GM12892 (cell line): ENCODE measurements at places on chromosomes 3 and 15.

DNA sequence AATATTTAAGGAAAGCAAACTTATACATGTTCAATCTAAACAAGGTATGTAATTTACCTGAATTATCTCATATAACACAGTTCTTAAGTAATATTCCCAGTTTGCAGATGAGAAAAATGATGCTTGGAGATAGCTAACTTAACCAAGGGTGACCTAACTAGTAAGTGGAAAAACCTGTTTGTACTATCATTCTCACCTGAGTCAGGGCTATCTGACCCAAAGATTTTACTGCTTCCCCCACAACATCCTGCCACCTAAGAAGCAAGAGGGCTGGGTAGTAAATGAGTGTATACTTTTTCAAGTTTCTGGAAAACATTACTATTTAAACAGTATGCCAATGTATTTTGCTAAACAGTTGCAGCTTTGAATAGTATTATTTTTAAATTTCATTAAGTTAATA is 10.6 kb downstream of the TP63 start:
- no peak for DNase-seq

DNA sequence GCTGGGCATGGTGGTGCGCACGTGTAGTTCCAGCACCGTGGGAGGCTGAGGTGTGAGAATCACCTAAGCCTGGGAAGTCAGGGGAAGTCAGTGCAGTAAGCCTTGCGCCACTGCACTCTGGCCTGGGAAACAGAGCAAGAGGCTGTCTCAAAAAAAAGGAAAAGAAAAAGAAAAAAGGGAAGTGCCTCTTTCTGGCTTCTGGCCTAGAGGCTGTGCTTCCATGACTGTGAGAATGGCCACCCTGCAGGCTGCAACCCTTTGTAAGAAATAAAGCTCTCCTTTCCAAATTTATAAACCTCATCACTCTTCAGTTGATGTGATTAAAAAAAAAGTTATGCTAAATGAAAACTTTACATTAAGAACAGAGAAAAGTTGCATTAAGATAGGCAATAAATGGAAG is 774.3 kb downstream of the TUSC7 start:
- no peak for DNase-seq

GRCh38 chr15:39400821-39401550 is 179.9 kb upstream of the THBS1 start:
- no peak for DNase-seq

DNA sequence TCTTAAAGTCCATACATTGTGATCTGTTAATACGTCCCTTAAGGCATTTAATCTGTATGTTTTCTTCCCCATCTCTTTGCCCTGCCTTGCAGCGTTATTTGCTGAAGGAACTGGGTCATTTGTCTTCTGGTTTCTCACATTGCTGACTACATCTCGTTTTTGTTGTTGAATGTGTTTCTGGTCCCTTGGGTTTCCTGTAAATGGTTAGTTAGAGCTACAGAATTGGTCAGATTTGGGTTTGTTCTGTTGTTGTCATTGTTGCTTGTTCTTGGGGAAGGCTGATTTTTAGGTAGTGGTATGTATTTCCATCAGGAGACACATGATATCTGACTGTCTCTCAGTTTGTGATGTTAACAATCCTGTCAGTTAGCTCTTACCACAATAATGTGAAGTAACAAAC is 27.0 kb upstream of the ITPKA start:
- DNase-seq, result no peak

DNA sequence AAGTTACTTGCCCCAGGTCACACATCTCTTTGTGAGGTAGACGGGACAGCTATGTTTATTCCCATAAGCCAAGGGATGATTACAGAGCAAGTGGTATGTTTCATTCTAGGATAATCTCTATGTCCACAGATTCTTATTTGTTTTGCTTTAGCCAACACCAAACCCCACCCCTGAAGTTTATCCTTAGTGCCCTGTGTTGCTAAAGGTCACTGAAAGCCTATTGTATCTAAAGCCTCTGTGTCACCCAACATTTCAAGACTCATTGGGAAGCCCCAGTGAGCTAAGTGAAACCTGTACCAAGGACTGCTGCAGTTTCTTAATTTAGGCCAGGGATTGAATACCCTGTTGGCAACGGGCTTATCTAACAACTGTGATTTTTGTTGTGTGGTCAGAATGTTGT is 135.6 kb downstream of the ADAMTS9 start:
- DNase-seq, result no peak

DNA sequence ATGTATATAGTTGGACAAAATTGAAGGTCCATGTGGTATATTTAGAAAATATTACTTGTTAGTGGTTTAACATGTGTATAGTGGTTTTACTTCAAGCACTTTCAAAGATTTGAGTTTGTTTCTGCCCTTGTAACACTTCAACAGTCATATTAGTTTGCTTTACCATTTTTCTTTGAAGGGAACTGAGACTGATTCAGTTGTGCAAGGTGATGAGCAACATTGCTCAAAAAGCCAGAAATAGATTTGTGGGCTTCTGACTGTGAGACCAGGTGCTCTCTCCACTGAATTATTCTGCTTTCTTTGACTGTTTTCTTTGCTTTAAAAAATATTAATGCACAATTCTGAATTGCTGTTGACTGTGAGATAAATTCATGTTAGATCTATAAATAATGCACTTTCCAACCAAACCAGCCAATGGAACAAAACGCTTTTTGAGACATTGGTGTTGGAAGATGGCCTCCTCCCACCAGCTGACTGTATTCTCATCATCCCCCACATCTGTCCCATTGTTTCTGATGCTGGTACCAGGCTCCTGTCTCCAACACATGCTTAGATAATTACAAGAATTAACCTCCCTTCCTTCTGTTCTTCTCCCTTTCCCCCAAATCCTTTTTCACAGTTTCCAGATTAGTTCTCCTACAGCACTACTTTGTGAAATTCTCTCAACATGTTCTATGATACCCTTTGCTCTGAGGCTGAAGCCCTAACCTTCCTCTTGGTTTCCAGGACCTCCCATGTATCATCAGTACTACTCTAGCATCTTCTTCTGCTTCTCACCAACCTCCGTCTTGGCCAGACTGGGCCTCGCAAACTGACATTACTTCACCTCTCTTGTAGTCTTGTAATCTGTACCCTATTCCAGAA is 27.9 kb downstream of the PLCL2 start:
- DNase-seq, result no peak

DNA sequence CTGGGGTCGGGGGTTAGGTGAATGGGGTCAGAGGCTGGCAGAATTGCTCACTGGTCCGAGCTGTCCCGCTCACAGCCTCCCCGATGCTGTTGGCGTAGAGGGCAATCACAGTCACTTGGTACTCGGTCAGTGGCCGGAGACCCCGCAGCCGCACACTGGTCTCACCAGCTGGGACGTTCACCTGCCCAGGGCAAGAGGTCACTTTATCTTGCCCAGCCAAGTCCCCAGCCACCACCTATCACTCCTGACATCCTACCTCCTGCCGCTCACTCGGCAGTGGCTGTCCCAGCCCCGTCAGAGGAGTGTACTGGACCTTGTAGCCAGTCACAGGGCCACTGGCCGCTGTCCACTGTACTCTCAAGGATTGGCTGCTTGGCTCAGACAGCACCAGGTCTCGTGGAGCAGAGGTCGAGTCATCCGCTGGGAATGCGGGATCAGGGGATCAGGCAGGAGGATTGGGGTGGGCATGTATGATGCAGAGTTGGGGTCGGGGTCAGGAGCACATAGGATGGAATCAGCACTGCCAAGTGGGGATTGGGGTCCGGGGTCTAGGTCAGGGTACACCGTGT is 2.5 kb downstream of the COL7A1 start:
- no peak for DNase-seq

GRCh38 chr15:45385590-45385989 is 7.2 kb upstream of the GATM start:
- no peak for DNase-seq

- no peak for DNase-seq
These were observed 43.2 kb upstream of the CMSS1 start for GRCh38 chr3:99774467-99774866.

GRCh38 chr15:74311734-74312444 is 55.6 kb downstream of the CYP11A1 start:
- DNase-seq, result no peak

- no peak for DNase-seq
These were observed 19.7 kb upstream of the PTPRG start for GRCh38 chr3:61541694-61542093.

DNA sequence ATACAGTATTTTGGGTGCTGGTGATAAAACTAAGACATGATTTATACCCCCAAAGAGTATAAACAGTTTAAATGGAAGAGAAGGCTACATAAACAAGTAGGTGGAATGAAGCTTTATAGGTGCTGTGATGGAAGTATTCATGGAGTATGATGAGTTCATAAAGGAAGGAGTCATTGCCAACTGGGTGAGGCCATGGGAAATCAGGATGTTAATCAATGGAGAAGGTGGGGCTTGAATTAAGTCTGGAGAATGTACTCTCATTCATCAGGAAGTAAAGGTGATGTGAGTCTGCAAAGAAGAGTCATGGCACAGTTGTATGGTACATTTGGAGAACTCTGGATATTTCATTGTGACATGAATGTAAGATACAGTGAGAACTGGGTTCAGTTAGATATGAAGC is 147.5 kb upstream of the MME start:
- no peak for DNase-seq

- no peak for DNase-seq
These were observed 8.4 kb downstream of the MED12L start for GRCh38 chr3:151093905-151094304.

GRCh38 chr3:14796403-14797077 is 22.2 kb upstream of the FGD5 start:
- DNase-seq, result no peak

- no peak for DNase-seq
These were observed 134.8 kb downstream of the AKAP13 start for GRCh38 chr15:85515212-85515611.

GRCh38 chr15:67361100-67361499 is 106.5 kb downstream of the IQCH start:
- DNase-seq, result no peak

GRCh38 chr15:63803106-63803886 is 30.5 kb downstream of the HERC1 start:
- no peak for DNase-seq

- no peak for DNase-seq
These were observed 409.0 kb downstream of the VPS13C start for GRCh38 chr15:61651267-61651666.

- no peak for DNase-seq
These were observed 28.5 kb upstream of the RAF1 start for GRCh38 chr3:12692444-12692843.

GRCh38 chr3:141457624-141458236 is 29.1 kb upstream of the RASA2 start:
- no peak for DNase-seq

GRCh38 chr3:177449360-177450006 is 252.2 kb upstream of the TBL1XR1 start:
- DNase-seq, result no peak

GRCh38 chr3:196688349-196688748 is 23.7 kb downstream of the CEP19 start:
- DNase-seq, result no peak

DNA sequence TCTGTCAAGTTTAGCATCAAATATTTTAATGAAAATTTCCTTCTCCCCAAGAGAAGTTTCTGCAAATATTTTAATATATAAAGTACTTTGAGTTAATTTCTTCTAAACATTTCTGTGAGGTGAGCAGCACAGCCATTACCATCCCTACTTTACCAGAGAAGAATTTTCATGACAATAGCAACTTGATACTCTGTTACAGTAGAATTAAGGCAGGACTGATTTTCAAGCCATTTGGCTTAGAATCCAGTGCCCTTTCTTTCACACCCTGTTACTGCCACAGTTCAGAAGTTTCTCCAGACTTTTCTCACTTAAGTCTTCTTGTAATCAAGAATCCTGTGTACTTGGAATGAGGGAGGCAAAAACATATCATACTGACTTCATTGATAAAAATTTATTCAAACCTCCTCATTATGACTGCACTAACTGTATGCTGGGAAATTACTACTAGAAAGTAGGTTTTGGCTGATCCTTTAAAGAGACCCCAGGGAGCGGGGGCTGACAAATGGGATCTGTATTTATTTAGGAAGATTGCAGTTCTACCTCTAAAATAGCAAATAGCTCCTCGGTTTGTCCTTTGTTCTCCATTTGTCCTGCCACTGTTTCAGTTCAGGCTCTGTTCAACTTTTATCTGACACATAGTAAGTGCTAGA is 557.0 kb upstream of the SGO1 start:
- DNase-seq, result no peak

DNA sequence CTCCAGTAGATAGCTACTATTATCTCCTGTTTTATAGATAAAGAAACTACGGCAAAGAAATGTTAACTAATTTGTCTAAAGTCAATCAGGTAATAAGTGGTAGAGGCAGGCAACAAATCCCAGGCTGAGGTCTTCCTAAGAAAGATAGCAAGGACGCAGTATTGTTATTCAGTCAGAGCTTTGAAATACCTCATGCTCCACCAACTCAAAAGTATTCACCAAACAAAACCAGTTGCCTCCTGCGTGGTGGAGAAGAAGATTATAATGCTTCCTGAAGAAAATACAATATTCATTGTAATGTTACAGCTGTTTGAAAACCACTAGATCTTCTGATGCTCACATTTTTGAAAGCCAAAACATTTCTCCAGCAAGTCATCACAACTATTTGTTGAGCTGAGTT is 138.2 kb upstream of the CNTN4 start:
- no peak for DNase-seq

DNA sequence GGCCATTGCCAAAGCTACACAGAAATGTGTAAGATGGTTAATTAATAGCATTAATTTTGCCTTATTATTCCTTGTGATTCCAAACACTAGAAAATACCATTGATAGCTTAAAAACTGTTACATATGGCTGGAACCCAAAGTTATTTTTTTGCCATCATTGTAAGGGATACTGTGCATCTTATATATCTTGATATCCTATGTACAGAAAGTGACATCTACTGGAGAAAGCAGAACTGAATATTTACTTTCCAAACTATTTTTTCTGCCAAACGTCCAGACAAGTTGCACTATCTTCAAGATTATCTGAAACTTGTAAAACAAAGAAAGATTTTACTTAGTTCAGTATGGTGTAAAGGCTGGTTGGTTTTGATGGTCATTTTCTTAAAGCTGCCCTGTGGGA is 33.3 kb upstream of the MEIS2 start:
- no peak for DNase-seq

DNA sequence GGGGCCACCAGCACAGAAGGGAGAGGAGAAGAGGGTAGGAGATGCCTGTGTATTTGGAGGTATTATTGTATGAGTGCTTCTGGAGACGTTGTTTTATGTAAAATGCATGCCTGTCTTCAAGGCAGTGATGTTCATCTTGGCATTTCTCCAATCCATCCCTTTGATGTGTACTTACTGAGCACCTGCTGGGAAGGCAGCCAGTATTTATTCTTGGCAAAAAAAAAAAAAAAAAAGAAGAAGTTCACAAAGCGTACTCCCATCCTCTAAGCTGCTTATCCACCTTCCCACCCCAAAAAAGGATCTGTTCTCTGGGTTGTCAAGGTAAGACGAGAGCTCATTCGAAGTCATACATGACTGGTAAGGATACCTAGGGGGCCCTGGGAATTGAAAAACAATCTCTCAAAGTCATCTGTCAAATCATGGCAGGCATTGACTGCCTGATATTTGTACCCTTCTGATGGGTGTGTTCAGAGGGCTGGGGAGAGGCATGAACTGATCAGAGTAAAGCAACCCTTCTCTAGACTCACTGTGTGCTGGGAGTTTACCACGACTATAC is 30.0 kb upstream of the SLC6A1 start:
- DNase-seq, result no peak

GRCh38 chr3:8538223-8538622 is 36.6 kb downstream of the LMCD1 start:
- no peak for DNase-seq

GRCh38 chr3:40308725-40309417 is 636 bp upstream of the EIF1B start:
- DNase-seq, result peak; percentile 5

- no peak for DNase-seq
These were observed 28.2 kb downstream of the EOGT start for GRCh38 chr3:68985146-68985790.

- DNase-seq, result no peak
These were observed 146.5 kb upstream of the ARPP21 start for GRCh38 chr3:35492841-35493240.
